Skeletal muscle tissue (tissue), 5 donors: ENCODE measurements at places on chromosomes 4 and X. TPM values are rescaled to one million over a fixed set of nuclear protein-coding genes. Genes with fewer than 3 reads are reported as not detected.

CD40LG gene
- not detected for total RNA-seq

TEX13C gene
- not detected for total RNA-seq

LCORL gene
- 12.5 TPM for total RNA-seq

NAT8L gene
- 1.0 TPM for total RNA-seq

ZNF711 gene
- total RNA-seq = 15.7 TPM

AWAT2 gene
- total RNA-seq = not detected

PNMA6F gene
- not detected for total RNA-seq

RTL3 gene
- under 0.01 TPM for total RNA-seq

CDKL2 gene
- not detected for total RNA-seq

XAGE1A gene
- not detected for total RNA-seq

FGFR3 gene
- 0.52 TPM for total RNA-seq

HAUS3 gene
- 6.8 TPM for total RNA-seq

GPR50 gene
- not detected for total RNA-seq

EIF2S3 gene
- 189 TPM for total RNA-seq

TBC1D1 gene
- total RNA-seq = 54.3 TPM

GPC4 gene
- 49.1 TPM for total RNA-seq

USP9X gene
- total RNA-seq = 147 TPM

PLCXD1 gene
- 5.2 TPM for total RNA-seq
